HL-60 (cell line): ENCODE measurements at places on chromosomes 16 and 17.

DNA sequence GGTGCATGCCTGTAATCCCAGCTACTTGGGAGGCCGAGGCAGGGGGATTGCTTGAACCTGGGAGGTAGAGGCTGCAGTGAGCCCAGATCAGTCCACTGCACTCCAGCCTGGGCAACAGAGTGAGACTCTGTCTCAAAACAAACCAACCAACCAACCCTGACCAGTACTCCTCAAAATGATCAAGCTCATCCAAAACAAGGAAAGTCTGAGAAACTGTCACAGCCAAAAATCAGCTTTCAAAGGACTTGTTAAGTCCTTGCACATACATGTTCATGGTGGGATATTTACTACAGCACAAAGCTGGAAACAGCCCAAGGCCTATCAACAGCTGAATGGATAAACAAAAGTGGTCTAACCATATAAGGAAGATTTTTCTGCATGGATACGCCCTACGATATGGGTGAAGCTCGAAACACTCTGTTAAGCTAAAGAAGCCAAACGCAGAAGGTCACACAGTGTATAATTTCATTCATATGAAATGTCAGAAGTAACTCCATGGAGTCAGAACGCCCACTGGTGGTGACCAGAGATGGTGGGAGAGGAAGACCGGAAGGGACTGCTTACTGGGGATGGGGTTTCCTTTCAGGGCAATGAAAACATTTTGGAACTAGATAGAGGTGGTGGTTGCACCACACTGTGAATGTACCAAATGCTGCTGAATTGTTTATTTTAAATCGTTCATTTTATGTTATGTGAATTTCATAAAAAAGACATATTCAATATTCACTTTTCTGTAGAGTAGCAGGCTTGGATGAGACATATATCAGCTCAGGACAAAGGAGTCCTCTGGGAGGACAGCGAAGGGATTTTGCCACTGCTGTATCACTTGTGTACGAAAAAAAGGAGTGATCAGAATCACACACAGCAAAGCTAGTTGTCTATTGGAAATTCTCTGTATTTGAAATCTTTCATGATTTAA, 17.7 kb downstream of the CCL17 start:
- no peak for DNase-seq

DNA sequence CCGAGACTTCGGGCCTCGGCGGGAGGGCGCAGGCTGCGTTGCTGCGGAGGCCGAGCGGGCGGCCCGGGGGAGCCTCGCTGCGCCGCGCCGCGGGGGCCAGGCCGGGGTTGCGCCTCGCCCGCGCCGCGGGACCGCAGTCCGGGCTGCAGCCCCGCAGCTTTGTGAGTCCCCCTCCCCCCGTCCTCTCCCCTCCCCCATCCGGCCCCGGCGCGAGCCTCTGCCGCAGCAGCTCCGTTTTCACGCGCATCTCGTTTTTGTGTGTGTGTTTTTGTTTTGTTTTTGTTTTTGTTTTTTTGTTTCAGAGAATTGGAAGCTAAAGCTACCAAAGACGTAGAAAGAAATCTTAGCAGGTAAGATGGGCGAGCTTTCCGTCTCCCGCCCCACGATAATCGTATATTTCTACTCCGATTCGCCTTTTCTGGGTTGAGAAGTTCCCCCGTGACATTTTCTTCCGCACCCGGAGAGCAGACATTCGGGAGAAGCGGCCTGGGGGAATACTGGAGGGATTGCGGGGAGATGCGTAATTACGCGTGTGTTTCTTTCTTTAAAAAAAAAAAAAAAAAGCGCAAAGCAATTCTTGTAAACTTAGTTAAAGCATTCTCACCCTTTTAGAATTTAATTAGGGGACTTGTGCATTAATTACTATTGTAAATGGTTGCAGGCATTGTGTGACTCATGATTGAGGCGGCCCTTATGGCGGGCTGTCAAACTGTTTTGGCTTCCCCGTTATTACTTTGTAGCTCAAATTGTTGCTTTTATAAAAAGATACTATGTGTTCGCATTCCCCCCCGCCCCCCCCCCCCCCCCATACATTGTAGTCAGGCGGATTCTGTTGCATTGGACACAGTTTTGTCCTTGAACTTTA, 732 bp downstream of the TNRC6A start:
- no peak for DNase-seq

DNA sequence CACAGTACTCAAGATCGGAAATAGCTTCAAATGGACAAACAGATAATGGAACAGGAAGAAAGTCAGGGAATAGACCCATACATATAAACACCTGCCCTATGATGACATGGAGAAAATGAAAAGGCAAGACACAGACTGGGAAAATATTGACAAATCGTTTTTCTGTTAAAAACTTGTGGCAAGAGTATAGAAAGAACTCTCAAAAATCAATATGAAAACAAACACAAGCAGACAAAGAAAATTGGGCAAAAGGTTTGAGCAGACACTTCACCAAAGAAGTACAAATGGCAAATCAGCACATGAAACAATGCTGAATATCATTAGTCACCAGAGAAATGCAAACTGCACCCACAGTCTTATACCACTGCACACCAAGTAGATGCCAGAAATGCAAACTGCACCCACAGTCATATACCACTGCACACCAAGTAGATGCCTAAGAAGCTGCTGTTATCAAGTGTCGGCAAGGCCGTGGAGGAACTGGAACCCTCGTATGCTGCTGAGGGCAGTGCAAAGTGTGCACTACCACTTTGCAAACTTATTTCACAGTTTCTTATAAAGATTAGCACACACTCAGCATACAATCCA, 123.5 kb upstream of the CHMP6 start:
- DNase-seq = no peak

GRCh38 chr17:488993-489757, 136.6 kb upstream of the RPH3AL start:
- DNase-seq = no peak

DNA sequence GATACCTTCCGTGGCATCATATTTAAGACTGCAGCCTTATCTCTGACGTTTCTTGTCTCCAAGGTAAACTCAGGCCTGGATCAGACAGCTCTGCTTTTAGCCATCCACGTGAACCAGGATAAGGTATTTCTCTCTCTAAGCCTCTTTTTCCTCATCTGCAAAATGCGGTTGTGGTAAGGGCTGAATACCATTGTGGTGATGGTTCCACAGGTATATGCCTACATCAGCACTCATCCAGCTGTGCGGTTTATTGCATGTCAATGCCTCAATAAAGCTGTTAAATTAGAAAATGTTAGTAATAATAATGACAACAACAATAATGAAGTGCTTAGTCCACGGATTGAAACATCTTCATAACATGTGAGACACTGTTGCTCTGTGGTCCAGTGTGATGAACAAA, 104.4 kb downstream of the GRIN2A start:
- no peak for DNase-seq

DNA sequence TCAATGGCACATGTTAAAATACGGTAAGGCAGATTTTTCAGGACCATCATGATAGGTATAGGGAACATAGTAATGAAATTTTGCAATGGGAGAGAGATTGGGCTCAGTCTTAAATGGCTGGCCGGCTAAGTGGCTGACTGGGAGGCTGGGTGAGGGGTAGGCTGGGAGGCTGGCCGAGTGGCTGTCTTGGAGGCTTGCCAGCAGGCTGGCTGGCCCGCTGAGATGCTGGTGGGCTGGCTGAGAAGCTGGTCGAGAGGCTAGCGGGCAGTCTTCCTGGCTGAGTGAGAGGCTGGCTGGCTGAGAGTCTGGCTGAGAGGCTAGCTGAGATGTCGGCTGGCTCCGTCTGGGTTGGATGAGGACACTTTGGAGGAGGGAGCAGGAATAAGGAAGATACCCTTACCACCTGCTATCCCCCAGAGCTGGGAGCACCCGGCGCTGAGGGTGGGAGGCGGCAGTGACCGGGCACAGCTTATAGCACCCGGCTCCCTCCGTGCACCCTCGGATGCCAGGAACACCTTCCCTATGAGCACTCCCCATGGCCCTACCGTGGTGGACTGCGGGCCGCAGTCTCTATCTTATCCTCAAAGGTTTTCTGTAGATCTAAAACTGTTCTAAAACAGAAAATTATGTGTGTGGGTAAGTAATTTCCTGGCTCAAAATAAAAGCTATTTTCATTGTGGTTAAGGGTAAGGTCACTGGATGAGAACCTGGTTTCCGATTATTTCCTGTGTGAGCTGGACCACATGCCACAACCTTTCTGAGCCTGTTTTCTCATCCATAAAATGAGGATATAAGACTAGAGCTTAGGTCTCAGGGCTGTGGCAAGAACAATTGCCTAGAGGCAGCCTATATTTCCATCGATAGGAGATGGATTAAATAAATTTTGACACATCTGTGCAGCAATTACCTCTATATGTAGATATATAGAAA, 34.5 kb upstream of the TMC5 start:
- no peak for DNase-seq

DNA sequence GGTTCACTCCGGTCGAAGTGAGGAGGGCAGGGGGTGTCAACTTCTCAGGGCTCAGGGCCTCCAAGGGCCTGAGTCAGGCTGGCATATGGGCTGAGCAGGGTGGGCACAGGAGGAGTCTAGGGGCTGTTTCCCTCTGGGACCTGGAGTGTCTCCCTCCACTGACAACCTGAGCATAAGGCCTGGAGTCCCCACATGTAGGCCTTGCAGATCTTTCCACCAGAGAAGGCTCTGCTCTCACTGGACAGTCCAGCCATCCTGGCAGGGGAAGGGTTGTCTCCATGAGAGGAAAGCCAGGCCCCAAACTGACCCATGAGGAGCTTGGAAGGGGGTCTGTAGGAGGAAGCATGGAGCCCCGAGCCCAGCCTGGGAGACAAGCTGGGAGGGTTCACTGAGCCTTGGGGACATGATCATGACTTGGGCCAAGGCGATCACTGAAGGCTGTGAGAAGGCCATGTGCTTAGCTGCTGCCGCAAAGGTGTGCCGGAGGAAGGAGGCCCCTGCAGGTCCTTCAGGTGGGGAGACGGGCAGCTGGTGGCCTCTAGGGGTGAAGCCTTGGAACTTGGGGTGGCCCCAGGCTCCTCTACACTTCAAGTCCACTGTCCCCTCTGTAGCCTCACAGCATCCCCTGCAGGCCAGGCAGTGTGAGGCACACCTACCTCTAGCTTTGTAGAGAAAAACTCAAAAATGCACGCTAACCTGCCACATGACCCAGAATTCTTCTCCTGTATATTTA, 9.9 kb downstream of the CMTM2 start:
- DNase-seq = peak; percentile 64

- DNase-seq = no peak
Measured at GRCh38 chr16:65386672-65387071, 264.8 kb upstream of the CDH11 start.

DNA sequence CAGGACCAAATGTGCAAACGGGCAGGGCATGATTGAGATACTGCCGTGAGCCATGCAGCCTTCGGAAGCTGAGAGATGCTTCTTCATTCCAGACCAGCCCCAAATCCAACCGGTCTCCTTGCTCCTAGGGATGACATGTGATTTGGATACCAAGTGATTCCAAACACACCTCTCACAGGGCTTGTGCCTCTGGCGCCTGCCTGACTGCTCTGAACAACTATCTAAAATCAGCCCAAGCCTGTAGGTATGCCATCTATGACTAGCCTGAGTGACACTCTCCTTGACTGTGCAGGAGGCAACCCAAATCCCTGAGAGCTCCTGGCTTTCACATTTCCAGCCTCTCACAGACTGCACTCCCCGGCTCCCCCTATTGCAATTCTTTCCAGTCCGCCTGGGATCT, 20.3 kb downstream of the DYNC1LI2 start:
- no peak for DNase-seq

GRCh38 chr17:76893623-76894334, 25.6 kb downstream of the MGAT5B start:
- DNase-seq = no peak

DNA sequence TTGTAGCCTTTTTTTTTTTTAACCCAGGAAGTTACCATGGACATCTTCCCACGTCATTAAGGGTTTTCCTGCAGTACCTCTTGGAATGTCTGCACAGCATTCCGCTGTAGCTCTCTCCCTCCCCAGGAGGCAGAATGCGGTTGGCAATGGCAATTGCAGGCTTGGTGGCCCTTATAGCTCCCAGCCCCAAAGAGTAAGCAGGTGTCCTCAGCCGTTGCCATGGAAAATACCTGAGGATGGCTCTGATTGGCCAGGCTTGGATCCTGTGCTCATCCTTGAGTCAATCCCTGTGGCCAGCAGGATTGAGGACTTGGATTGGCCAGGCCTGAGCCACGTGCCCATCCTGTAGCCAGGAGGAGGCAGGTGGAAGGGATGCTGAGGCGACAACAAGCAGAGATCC, 15.5 kb upstream of the TIMP2 start:
- DNase-seq = no peak

DNA sequence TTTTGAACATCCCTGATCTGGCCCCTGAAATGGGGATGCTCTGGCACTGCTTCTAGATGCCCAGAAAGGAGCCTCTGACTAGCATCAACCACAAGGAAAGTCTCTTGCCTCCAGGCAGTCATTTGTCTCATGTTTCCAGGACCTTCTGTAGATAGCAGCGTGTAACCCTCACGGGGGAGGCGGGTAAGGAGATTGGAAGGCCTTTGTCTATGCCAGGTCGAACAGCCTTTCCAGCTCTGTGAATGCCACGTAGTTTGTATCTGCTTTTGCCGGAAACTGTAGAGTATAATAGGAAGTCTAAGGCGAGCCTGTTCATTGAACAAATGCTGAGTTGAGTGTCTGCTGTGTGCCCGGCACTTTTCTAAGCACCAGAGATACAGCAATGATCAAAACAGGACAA, 43.9 kb upstream of the AQP8 start:
- no peak for DNase-seq

DNA sequence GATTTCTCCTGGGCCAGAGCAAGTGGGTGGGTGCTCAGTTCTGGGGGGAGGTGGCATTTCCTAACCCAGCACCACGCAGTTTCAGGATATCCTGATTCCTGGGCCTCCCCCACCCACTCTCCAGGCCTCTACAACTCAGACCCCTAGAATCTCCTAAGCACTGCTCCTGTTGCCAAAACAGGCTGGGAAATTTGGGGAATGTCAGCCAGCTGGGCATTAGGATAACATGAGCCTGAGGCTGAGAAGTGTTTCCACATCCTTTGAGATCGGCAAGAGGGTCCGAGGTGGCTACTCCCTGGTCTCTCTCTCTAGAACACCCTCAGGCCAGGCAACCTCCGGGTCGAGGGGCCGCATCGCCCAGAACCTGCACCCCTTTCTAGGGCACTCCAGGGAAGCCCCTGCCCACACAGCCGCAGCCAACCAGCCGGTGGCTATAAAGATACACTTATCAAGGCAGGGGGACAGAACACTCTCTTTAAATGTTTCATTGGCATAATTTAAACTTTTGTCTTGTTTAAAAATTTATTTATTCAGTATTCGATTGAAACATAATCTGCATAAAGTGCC, 23.6 kb downstream of the TBC1D16 start:
- no peak for DNase-seq

GRCh38 chr17:41787021-41787418, 509 bp upstream of the JUP start:
- DNase-seq = no peak
